ENCODE measurements at places on chromosomes 1 and 21.

- no peak for DNase-seq
Measured at GRCh38 chr1:223378754-223379153, 14.5 kb upstream of the CCDC185 start.

DNA sequence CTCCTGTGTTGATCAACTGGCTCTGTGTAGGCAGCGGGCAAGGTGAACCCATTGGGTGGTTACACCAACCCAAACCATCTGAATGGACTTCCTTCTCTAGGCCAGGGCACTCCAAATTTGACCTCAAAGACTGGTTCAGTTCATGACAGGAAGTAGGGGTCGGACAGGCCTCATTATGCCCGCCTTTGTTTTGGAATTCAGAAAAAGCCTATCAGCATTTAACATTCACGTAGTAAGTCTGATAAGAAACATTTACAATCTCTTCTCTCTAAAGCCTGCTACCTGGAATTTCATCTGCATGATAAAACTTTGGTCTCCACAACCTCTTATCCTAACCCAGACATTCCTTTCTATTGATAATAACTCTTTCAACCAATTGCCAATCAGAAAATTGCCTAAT is 97.1 kb upstream of the ETV3 start:
- no peak for DNase-seq

GRCh38 chr1:197787623-197788536 is 12.6 kb upstream of the DENND1B start:
- no peak for DNase-seq

DNA sequence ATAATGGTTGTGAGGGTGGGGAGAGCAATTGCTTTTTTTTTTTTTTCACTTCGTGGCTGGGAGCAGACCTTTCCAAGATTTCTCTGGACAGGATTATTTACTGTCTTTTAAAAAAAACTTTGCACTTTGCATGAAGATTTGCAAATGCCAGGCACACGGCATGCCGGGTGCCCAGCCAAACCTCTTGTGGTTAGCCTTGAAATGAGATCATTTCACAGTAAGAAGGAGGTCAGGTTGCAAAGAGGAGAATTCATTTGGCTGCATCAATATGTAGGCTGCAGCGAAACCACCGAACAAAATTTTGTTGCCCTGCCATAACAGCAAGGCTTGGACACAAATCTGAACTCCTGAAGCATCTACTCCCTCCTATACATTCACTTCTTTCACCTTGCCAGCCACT is 36.5 kb upstream of the KCND3 start:
- DNase-seq, result no peak

DNA sequence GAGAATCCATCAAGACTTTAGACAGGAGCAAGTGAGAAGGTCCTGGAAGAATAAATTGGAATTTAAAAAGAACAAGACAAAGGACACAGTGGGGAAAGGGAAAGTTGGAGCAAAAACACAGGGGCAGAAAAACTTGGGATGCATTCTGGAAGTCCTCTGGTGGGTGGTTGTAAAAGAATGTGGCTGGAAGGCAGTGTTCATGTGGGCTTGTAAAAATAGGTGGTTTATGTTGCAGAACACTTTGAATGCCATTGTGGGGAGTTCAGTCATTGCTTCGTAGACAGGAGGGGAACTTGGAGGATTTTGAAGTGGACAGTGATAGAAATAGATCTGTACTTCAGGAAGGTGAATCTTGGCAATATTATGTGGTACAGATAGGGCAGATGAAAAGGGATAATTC is 15.2 kb downstream of the KIF1B start:
- DNase-seq, result no peak

GRCh38 chr1:108012553-108012952 is 47.6 kb upstream of the VAV3 start:
- DNase-seq, result no peak

DNA sequence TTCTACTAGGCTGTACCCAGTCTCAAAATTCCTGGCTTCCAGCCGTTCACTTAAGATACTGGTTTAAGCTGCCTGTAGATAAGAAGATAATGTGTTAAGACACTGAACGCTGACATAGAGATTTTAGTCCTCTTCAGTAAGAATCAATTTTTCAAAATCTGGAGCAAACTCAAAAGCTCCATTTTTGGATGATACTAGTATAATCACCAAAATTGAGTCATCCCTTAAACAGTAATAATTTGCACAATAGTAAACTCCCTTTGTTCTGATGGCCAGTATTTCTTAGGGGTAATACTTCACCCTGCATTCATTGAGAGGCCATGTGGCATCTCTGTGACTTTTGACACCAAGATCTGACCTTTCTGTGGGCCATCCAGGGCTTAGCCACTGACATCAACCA is 299.8 kb upstream of the USP25 start:
- DNase-seq, result no peak

GRCh38 chr1:102627145-102627544 is 481.2 kb downstream of the COL11A1 start:
- DNase-seq, result no peak

GRCh38 chr1:165235155-165235776 is 121.2 kb downstream of the LMX1A start:
- DNase-seq, result no peak

GRCh38 chr1:59285691-59286090 is 11.2 kb upstream of the FGGY start:
- no peak for DNase-seq

GRCh38 chr1:41663671-41664400 is 179.4 kb upstream of the EDN2 start:
- DNase-seq, result no peak

GRCh38 chr1:213541641-213542040 is 446.1 kb upstream of the PROX1 start:
- no peak for DNase-seq

GRCh38 chr1:225908773-225909172 is 15.3 kb downstream of the PYCR2 start:
- no peak for DNase-seq

GRCh38 chr21:17002594-17003257 is 510.1 kb upstream of the CXADR start:
- DNase-seq, result no peak

DNA sequence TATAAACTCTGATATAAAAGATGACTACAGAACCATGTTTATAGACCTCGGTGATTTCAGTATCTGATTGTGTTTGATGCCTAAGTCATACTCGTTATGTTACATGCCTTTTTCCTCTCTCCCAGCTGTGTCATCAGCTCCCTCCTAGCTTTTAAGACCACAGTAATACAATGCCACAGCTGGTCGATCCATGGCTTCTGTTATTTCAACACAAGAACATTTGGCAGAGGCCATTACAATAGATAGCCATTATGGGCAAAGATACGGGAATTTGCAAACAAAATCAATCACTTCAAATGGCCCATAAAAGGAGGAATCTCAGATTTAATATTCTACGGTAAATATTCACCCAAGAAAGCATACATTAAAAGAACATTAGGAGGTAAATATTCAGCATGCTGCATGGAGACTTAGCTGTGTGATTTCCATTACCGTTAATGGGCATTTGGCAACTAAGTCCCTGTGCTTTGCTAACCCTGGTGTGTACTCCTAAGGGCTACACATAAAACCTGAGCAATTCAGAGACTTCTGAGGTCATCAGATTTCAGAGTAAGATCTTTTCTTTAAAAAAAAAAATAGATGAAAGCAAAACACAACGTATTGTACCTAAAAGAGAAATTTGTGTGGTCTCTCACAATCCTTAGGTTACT is 153.4 kb downstream of the PIGK start:
- DNase-seq, result no peak

GRCh38 chr1:23478896-23479665 is 4.9 kb downstream of the ASAP3 start:
- DNase-seq, result no peak

DNA sequence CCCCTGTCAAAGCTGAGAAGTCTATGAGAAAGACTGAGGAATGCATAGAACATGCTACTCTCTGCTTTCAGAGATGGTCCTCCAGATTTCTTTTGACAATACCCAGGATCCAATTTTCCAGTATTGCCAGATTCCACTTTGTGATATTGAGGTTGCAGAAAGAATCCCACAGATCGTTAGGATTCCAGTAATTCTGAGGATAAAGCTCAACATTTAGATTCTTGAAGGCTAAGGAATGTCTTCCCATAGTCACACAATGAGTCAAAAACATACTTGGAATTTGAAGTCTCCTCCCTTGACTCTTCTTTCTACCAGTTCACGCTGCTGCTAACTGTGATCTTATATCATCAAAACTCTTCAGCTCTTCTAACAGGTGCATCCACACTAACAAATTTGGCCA is 57.1 kb downstream of the TNFSF18 start:
- no peak for DNase-seq

DNA sequence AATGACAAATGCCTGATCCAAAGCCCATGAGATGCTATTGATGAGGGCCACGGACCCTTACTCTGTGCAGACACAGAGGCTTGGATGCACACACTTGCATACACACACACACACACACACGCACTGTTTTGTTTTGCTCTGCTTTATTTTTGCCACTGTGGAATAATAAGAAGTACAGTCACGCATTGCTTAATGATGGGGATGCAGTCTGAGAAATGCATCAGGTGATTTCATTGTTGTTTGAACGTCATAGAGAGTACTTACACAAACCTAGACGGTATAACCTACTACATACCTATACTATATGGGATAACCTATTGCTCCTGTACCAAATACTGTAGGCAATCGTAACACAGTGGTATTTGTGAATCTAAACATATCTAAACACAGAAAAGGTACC is 104.4 kb downstream of the RHOU start:
- no peak for DNase-seq

- DNase-seq, result no peak
Measured at GRCh38 chr21:33540711-33541104, 1.2 kb downstream of the GART start.

GRCh38 chr1:178726087-178726517 is 1.1 kb downstream of the RALGPS2 start:
- DNase-seq, result peak; percentile 45

DNA sequence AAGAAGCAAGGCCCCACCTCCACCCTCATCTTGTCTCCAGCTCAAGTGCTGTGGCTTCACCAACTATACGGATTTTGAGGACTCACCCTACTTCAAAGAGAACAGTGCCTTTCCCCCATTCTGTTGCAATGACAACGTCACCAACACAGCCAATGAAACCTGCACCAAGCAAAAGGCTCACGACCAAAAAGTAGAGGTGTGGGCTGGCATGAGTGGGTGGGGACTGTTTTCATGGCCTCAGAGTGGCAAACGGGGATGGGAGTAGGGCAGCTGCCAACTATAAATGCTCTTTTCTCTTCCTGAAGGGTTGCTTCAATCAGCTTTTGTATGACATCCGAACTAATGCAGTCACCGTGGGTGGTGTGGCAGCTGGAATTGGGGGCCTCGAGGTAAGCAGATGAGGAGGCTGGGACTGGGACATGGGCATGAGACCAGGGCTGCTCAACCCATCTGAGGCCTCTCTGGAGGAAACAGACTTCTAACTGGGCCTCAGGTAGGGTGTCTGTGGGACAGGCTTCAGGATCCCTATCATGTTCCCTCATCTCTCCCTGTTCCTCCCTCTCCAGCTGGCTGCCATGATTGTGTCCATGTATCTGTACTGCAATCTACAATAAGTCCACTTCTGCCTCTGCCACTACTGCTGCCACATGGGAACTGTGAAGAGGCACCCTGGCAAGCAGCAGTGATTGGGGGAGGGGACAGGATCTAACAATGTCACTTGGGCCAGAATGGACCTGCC is 8.8 kb upstream of the P3R3URF start:
- peak; percentile 54 for DNase-seq

Data from activated T-cell treated with anti-CD3 and anti-CD28 coated beads for 24 hours (primary cell).